ENCODE measurements at places on chromosomes 11 and 22.

DNA sequence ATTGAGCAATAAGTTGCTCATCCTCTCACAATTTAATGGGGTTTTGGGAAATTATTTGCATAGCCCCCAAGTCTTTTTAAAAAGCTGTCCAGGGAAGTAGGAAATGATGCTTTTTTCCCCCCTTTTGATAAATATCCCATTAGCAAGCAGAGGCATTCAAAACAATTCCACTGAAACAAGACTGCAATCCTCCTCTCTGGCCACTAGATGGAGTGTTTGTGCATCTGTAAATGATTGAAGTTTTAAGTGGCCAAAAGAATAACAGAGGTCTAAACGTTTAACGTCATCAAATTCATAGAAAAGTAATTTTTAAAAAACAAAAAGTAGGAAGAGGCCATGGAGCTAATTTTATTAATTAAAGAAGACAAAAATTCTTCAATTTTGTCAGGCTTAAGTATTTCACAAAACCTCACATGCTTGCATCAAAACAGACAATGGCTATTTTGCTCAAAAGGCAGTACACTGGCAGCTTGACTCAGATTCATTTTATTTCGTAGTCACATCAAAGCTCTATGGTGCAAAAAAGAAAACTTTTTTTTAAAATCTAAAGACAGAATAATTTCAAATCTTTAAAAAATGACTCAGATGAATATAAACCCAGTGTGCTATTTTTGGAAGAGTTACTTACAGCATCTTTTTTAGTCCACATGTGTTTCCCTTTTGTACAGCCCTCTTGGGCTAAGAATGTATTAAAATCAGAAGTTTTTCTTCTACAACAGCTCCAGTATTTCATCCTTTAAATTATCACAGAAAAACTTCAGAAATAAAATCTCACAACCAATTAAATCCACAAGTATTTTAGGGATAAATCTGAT, 17.8 kb downstream of the CHORDC1 start:
- DNase-seq = no peak

DNA sequence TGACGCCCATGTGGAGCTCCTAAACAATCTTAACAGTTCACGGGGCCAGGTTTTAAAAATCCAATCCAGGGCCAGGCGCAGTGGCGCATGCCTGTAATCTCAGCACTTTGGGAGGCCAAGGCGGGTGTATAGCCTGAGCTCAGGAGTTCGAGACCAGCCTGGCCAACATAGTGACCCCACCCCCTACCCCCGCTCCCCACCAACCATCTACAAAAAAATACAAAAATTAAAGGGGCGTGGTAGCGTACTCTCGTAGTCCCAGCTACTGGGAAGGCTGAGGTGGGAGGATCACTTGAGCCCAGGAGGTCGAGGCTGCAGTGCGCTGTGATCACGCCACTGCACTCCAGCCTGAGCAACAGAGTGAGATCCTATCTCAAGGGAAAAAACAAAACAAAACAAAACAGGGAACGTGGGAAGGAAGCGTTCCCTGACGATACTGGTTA, 689 bp upstream of the SART1 start:
- no peak for DNase-seq

DNA sequence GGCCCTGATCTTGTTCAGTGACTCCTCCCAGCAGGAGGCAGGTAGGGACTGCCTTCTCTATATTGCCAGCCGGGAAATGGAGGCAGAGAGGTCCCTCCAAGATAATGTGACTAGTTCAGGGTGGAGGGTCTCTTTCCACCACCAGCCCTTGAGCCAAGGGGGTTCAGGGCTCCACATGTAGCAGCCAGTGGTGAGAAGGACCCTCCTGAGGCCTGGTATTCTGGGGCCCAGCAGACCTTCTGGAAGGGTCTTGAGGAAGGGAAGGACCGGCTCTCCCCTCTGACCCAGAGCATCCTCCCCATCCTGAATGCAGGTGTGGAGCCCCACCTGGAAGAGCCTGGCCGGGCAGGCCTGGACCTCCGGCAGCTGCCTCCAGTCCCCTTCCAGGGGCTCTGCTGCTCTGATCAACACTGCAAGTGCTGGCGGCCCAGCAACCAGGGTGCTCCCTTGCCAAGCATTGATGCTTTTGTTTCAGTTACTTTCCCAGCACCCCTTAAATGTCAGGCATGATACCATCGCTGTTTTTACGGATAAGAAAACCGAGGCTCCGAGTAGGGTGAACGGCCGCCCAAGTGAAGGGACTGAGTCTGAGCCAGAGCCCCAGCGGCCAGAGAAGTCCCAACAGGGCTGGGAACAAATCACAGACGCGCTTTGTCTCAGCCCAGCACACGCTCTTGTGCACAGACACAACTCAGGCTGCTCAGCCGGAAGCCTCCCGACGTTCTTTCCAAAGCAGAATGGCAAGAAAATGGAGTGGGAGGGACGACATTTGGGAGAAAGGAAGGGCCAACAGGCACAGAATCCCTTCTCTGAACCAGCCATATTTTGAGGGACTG, 38.8 kb downstream of the DKK3 start:
- no peak for DNase-seq

GRCh38 chr22:45968751-45969413, 8.1 kb downstream of the WNT7B start:
- no peak for DNase-seq

GRCh38 chr22:43811777-43812148, 342 bp downstream of the EFCAB6 start:
- DNase-seq = no peak
